ENCODE measurements at places on chromosomes 1 and 21.

DNA sequence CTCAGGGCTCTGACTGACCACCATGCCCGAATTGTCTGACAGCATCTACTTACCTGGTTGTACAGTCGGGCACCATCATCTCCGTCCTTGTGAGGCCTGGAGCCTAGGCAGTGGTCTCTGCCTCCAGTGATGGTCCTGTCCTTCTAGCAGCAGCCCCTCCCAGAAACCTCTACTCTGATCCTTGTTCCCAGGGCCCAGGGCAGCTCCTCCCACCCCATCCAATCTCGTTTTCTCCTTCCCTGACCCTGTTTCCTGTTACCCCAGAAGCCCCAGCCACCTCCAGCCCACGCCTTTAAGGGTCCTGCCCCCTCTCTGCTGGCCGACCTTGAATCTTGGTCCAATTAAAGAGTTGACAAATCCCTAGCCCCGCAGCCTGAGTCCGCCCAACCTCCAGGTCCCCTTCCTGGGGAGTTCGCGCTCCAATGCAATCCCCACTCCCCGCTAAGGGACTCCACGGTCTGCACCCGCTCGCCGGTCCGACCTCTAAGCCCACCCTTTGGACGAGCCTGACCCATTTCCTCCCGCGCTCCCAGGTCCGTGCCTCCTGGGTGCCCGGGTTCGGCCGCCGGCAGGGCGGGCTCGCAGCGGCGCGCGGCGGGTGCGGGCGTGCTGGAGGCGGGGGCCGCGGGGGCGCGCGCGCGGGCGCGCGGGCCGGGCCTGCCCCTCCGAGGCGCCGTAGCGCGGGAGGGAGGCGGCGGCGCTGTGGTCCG, at the start of gene B4GALT2:
Gene B4GALT2, plus strand, starts transcription at position 660 of the 710 bp plus-strand sequence. CDS start 1,951 bp downstream, outside the sequence.
- no peaks in the 10 kb centered on the region for H3K27me3 ChIP-seq
- no peaks in the 10 kb centered on the region for H3K36me3 ChIP-seq
- peak; percentile 47 for DNase-seq
- peaks cover 32% of the 10 kb centered on the region for H3K4me1 ChIP-seq
- peak within 1 kb of the TSS; percentile 67 for H3K4me3 ChIP-seq

DNA sequence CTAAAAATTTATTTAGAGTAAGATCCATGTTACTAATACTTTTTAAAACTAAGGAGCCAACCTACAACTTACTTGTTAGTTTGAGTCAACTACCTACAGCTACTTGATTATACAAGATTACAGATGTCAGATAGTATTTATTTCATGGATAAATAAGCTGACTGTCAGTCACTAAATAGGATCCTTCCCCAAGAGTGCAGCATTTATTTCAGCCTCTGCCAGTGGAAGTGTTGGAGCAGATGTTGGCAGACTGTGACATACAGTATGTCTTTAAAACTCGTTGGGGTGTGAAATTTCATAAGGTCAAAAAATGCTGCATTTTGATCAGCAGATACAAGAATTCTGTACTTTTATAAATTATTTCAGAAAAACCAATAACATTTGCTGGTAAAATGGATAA, 156.2 kb downstream of the AKT3 start:
- no peaks in the 10 kb centered on the region for H3K36me3 ChIP-seq
- no peak for DNase-seq
- H3K4me1 ChIP-seq: no peaks in the 10 kb centered on the region
- no peak overlapping the region for H3K4me3 ChIP-seq
- no peaks in the 10 kb centered on the region for H3K27me3 ChIP-seq

GRCh38 chr1:167555971-167556714, 2.6 kb upstream of the CREG1 start:
- H3K27me3 ChIP-seq: no peaks in the 10 kb centered on the region
- peak; percentile 92 for DNase-seq
- H3K4me3 ChIP-seq: no peak overlapping the region
- peaks cover 13% of the 10 kb centered on the region for H3K4me1 ChIP-seq

- no peak for DNase-seq
- H3K4me1 ChIP-seq: no peaks in the 10 kb centered on the region
- H3K36me3 ChIP-seq: no peaks in the 10 kb centered on the region
- no peak overlapping the region for H3K27ac ChIP-seq
These were observed 126.7 kb downstream of the SIM2 start for GRCh38 chr21:36825658-36826057.

DNA sequence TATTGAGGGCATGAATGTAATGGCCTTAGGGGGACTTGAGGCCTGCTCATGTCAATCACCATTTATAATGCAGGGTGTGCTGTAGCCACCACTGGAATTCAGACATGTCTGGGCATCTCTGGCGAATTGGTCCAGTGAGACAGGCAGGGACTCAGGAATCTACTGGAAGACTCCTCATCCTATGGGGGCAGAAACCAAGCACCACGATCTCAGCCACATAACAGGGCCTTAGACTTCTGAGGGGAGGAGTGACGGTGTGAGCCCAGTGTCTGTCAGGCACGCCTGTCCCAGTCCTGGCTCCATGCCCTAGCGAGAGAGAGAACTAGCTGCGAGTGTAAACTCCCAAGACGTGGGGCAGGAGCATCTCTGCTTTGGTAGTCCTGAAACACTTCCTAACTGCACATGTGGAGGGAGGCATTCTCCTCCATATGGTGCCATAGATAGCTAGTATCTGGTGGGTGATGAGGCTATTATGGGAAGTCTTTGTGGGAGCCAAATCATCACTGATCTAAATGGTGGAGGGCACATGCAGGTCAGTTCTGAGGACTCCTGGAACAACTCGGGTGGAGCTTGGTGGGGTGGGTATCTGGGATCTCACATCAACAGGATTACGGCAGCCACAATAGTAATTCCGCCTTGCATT, 29.8 kb upstream of the KIAA0040 start:
- H3K36me3 ChIP-seq: no peaks in the 10 kb centered on the region
- H3K4me3 ChIP-seq: no peak overlapping the region
- no peak for DNase-seq
- no peaks in the 10 kb centered on the region for H3K4me1 ChIP-seq

DNA sequence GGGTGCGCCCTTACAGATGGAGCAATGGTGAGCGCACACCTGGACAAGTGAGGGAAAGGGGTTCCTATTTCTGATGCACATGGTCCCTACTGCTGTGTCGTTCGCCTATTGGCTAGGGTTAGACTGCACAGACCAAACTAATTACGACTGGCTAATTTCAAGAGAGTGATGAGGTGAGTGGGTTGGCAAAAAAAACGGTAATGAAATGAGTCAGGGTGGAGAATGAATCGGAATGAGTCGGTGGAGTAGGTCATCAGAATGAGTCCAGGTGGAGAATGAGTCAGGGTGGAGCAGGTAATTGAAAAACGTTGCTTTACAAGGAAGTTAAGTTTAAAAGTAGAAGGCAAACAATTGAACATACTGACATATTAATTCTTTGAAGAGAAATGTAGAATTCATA, 79.8 kb downstream of the WDR4 start:
- no peaks in the 10 kb centered on the region for H3K27me3 ChIP-seq
- H3K4me1 ChIP-seq: no peaks in the 10 kb centered on the region
- no peak overlapping the region for H3K4me3 ChIP-seq
- H3K27ac ChIP-seq: no peak overlapping the region

GRCh38 chr1:206557636-206558473, 50.5 kb downstream of the RASSF5 start:
- peak overlapping the region; percentile 37 for H3K4me3 ChIP-seq
- H3K36me3 ChIP-seq: no peaks in the 10 kb centered on the region
- DNase-seq: no peak
- peaks cover 31% of the 10 kb centered on the region for H3K4me1 ChIP-seq
- no peak overlapping the region for H3K27ac ChIP-seq

DNA sequence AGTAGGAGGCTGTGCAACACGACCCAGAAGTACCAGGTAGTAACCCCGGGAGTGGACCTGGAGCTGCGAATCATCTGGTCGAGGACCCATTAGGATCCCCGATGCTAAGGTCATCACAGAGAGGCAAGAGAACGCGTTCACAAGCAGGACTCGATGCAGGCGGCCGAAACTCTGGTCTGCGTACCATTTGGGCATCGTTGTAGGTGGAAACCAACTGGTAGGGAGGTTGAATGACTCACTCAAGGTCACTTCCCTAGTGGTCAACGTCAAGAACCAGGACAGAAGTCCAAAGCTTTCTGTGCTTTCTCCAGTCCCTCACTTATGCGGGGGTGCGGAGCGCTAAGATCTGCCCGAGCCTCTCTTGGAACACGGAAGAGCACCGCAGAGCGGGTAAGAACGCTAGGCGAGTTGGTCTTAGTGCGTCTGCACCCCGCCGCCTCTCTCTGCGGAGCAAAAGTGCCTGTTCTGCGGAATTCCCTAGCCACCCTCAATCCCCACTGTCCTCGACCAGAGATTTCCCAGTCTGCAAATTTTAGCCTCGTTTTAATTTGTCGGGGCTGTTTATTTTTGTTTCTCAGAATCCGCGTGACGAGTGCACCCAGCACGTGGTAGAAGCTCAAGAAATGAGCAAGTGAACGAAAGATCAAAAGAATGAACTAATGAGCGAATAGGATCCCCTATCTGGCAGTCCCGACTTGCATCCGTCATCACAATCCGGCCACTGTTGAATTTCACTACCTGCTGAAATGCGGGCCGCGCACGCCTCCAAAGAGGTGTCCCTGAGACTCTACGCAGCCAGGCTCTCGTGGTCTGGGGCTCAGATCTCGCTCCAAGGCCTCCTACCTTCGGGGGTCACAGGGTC, 12.2 kb downstream of the HLX start:
- H3K36me3 ChIP-seq: no peaks in the 10 kb centered on the region
- no peak for DNase-seq

DNA sequence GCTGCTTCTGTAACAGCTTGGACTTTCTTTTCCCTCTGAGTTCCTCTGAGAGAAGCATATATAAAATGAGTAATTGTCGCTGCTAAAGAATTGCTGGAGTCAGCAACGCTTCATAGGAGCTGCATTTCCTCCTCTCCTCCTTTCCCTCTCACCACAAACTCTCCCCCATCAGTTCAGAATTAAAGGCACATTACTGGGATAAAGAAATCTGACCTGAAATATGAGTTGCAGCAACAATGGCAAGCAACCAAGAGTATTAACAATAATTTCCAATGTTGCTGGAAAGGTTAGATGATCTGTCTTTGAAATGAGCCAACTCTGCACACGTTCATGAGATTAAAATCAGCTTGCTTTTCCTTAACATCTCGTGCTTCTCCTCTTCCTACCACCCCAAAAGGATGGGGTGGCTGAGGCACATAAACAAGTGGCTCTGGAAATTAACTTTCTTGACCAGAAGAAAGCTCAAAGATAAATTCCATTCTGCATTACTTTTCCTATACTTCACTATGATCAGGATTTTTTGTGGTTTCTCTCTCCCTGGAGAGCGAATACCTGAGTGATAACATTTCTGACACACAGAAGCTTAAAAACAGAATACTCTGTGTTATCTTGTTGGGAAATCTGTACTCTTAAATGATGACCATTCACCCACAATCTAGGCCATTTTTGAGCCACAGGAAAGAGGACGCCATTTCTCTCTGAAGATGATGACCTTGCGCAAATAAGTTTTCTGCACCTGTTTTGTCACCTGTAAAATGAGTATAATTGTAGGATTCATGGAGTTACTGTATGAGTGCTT, 90.2 kb downstream of the TGFBR3 start:
- no peaks in the 10 kb centered on the region for H3K27me3 ChIP-seq
- no peak overlapping the region for H3K4me3 ChIP-seq
- H3K27ac ChIP-seq: no peak overlapping the region
- no peaks in the 10 kb centered on the region for H3K36me3 ChIP-seq

GRCh38 chr1:64051796-64052195, 151.6 kb upstream of the UBE2U start:
- no peak overlapping the region for H3K4me3 ChIP-seq
- H3K27me3 ChIP-seq: no peaks in the 10 kb centered on the region
- no peaks in the 10 kb centered on the region for H3K4me1 ChIP-seq

DNA sequence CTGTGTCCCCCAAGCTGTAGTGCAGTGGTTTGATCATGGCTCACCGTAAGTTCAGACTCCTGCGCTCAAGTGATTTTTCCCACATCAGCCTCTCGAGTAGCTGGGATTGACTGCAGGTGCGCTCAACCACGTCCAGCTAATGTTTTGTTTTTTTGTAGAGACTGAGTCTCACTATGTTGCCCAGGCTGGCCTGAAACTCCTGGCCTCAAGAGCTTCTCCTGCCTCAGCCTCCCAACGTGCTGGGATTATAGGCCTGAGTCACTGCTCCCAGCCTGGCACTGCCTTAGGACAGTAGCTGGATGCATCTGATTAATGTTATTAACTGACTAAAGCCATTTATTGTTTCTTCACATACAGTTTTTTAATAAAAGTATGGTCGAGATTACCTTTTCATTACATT, 40.2 kb downstream of the RNF11 start:
- no peak for DNase-seq
- H3K4me1 ChIP-seq: peaks cover 4% of the 10 kb centered on the region
- H3K4me3 ChIP-seq: no peak overlapping the region
- no peaks in the 10 kb centered on the region for H3K36me3 ChIP-seq
- H3K27me3 ChIP-seq: no peaks in the 10 kb centered on the region

DNA sequence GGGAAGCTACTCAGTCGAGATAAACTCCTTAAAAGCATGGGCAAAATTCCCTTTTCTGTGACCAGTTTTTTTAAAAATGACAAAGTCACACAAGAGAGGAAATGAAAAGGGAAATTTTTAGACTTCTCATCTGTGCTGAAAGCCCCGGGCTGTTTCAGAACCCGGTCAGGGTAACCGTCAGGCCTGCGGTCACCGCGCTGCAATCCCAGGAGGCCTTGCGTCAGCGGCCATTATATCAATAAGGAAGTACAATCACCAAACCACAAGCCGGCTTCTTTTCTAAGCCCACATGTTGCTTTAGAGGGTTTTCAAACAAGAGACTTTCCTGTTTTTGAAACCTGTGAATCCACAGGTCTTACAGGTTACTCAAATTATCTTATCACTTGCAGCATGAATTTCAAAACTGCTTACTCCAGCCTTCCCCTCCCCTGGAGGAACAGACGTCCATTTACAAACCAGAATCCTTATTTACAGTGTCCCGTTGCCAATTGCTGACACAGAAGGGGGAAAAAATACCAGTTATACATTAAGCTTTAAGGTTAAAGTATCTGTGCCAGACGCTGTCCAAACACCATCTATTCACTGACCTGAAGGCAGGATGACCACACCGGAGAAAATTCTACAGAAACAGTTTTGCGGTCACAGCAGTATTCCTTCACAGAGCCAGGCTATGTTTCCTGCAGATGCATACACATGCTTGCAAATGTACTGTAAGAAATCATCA, 165.3 kb downstream of the TOMM20 start:
- peak overlapping the region; percentile 4 for H3K4me3 ChIP-seq
- H3K36me3 ChIP-seq: no peaks in the 10 kb centered on the region
- peak; percentile 80 for DNase-seq
- no peaks in the 10 kb centered on the region for H3K27me3 ChIP-seq
- peaks cover 30% of the 10 kb centered on the region for H3K4me1 ChIP-seq

DNA sequence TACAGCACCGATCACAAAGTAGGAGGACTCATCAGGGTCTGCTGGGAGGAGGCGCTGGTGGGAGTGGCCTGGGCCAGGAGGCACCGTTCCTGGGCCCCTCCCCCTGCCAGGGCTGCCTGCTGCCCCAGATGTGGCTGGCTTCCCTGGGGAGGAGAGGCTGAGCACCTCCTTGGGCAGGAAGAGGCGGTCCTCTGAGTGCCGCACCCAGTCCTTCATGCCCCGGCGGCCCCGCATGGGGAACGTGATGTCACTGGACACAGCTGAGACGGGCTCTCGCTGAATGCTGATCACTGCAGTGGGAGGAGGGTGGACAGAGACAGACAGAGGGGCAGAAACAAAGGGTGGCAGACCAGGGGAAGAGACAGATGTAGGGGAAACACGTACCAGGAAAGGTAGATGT, 24.8 kb downstream of the ADGRB2 start:
- DNase-seq: no peak
- no peaks in the 10 kb centered on the region for H3K36me3 ChIP-seq
- H3K4me1 ChIP-seq: no peaks in the 10 kb centered on the region
- H3K4me3 ChIP-seq: no peak overlapping the region
- H3K27me3 ChIP-seq: no peaks in the 10 kb centered on the region

Data from testis (tissue), 5 donors.